A549 treated with CORT108297 at 1 μM for 4 hours (cell line): ENCODE measurements at places on chromosomes 16 and 17. TPM values are rescaled to one million over a fixed set of nuclear protein-coding genes. Genes with fewer than 3 reads are reported as not detected.

The CACNG4 gene
- 8.8 to 13.9 TPM (median 11.8 TPM) in 5 replicates for total RNA-seq

The KCNJ12 gene
- 0.68 to 1.2 TPM (median 1.0 TPM) in 5 replicates for total RNA-seq

The TNFRSF17 gene
- not detected in 5 replicates for total RNA-seq

The ENPP7 gene
- total RNA-seq: not detected in 5 replicates

The NBR1 gene
- 33.5 to 47.4 TPM (median 43.8 TPM) in 5 replicates for total RNA-seq

The ICAM2 gene
- 0.07 to 0.10 TPM in 2 of 5 replicates, not detected in the others for total RNA-seq

The TEKT5 gene
- total RNA-seq: not detected in 5 replicates

The RAB26 gene
- 2.4 to 4.6 TPM (median 3.5 TPM) in 5 replicates for total RNA-seq

The CNGB1 gene
- 0.07 to 0.45 TPM (median 0.16 TPM) in 5 replicates for total RNA-seq

The SLC9A5 gene
- total RNA-seq: 1.3 to 1.8 TPM (median 1.7 TPM) in 5 replicates

The OR4D1 gene
- 0.02 TPM in 1 of 5 replicates, not detected in the others for total RNA-seq

The TMEM204 gene
- not detected in 5 replicates for total RNA-seq

The TMIGD1 gene
- total RNA-seq: not detected in 5 replicates

The SOX9 gene
- 7.8 to 11.3 TPM (median 10.5 TPM) in 5 replicates for total RNA-seq

The ZG16 gene
- total RNA-seq: not detected in 5 replicates

The TMEM92 gene
- 19.2 to 32.5 TPM (median 24.2 TPM) in 5 replicates for total RNA-seq

The PPM1D gene
- 17.0 to 22.1 TPM (median 19.5 TPM) in 5 replicates for total RNA-seq

The WFIKKN2 gene
- 0.03 TPM in 1 of 5 replicates, not detected in the others for total RNA-seq

The P2RX1 gene
- total RNA-seq: 0.05 to 0.07 TPM in 2 of 5 replicates, not detected in the others

The SNTB2 gene
- total RNA-seq: 6.0 to 9.6 TPM (median 7.3 TPM) in 5 replicates
